Activated CD4-positive, alpha-beta T cell treated with anti-CD3 and anti-CD28 coated beads, Interleukin-2, amount 10 ng/mL, durations not matched to agents 24 days and 14 days (primary cell): ENCODE measurements at places on chromosomes 7 and 10. TPM values are rescaled to one million over a fixed set of nuclear protein-coding genes. Genes with fewer than 3 reads are reported as not detected.

DNA sequence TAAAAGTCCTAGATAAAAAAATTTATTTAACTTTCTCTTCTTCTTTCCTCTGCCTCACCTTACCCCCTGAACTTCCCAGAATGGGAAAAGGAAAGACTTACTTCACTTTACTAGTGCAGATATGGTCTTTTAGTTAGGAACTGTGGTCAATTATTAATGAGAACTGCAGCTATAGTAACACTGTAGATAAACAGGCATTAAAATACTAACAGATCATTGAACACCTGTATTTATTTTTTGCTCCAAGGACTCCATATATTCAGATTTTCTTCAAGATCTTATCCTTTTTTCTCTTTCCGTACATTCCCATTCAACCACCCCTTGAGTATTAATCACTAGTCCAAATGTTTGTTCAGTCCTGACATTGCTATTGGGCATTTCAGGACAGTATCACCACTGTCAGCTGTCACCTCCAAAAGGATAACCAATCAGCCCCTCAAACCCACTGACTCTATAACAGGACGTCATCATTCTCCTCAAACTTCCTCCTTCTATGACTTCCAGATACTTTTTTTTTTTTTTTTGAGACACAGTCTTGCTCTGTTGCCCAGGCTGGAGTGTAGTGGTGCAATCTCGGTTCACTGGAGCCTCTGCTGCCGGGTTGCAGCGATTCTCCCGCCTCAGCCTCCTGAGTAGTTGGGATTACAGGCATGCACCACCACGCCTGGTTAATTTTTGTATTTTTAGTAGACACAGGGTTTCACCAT is 4.2 kb downstream of the CPVL start:
- H3K27ac ChIP-seq: no peak overlapping the region
- H3K4me3 ChIP-seq: no peak overlapping the region
- peaks cover 24% of the 10 kb centered on the region for H3K27me3 ChIP-seq
- no peak for DNase-seq
- no peaks in the 10 kb centered on the region for H3K4me1 ChIP-seq

The MMD2 gene
- not detected in 2 replicates for total RNA-seq

The FAM221A gene
- total RNA-seq: 6.6 TPM in 2 replicates

The BAIAP2L1 gene
- 1.3 and 1.4 TPM in 2 replicates for total RNA-seq

The SHTN1 gene
- 0.05 and 0.07 TPM in 2 replicates for total RNA-seq

DNA sequence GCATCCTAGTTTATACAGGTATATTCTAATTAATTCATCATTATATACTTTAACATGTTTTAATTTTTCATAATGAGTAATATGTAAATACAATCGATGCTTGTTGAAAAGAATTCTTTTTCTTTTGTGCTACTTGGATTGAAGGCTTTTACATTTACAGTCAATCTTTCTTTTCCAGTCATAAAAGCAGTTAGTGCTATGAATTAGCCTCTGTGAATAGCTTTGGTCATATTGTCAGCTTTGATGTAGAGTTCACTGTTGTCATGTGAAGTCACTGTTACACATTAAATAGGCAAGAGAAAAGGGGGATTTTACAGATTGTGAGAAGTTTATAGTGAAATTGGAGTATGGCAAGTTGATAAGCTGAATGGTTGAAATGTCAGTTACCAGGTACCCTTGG is 103.3 kb upstream of the FAM133B start:
- H3K27me3 ChIP-seq: no peaks in the 10 kb centered on the region
- no peak overlapping the region for H3K27ac ChIP-seq
- DNase-seq: no peak
- H3K36me3 ChIP-seq: peaks cover 49% of the 10 kb centered on the region
